ACHN (cell line): ENCODE measurements at places on chromosomes 4 and X.

DNA sequence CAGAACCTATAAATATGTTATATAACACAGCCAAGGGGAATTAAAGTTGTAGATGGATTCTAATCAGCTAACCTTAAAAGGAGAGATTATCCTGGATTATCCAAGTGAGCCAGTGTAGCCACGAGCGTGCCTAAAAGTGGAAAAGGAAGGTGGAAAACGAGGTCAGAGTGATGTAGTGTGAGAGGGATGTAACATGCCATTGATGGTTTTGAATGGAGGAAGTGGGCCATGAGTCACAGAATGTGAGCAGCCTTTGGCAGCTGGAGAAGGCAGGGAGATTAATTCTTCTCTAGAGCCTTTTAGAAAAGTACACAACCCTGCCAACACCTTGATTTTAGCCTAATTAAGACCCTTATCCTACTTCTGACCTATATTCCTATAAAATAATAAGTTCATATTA, 149.1 kb downstream of the SLC39A8 start:
- no peak for DNase-seq

DNA sequence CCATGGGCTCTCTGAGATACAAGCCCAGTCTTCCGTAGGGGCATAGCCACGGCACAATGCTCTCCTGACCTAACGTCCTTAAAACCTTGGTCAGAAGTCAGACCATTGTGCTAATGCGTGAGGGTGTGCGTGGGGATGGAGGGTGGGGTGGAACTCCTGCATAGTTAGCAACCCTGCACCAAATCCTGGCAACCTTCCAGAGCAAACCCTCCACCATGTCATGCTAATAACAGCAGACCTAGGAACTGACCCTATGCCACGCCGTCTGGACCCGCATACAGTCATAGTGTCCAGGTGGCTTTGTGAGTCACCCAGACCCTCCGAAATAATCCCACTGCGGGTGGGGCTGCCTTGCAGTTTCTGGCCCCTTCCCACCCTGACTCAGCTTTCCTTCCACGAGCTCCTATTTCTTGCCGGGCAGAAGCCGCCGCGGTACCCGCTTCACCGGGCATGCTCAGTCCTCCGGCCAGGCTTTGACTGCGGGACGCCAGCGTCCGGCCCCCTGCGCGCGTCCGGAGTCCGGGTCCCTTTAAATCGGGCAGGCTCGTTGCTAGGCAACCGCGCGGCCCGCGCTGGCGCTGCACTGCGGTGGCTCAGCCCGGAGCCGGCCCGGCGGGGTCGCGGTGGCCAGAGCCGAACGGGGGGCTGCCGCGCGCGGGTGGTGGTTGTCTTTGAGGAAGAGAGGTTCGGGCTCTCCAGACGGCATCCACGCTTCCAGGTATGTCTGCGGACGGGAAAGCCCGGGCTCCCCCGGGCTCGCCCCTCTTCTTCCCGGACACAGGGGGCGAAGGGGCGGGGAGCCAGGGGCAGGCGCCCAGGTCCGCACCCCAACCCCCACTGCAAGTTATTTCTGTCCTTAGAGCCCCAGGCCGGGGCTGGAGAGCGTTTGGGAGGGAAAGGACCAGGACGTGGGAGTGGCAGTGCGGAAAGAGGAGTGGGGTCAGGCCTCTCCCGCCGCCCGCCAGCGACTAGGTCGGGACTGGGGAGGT, at the start of gene CCDC160:
Gene CCDC160, plus strand, starts transcription at position 557 of the 989 bp plus-strand sequence. CDS start 7,619 bp downstream, outside the sequence.
- DNase-seq, result peak; percentile 11

DNA sequence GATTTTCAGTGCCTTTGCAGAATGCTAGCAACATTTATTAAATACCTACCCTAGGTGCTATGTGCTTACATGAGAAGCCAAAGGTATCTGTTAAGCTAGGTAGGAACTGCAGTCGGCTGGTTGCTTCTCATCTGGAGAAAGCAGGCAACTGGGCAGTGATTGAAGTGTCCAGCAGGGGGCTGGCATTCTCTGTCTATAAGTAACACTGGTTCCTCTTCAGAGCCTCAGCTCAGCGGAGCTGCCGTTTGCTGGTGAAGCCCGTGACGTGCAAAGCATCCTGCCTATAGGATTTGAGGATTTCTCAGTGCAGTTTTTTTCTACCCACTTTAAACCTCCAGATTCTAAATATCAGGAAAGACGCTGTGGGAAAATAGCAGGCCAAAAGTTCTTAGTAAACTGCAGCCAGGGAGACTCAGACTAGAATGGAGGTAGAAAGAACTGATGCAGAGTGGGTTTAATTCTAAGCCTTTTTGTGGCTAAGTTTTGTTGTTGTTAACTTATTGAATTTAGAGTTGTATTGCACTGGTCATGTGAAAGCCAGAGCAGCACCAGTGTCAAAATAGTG, at the start of gene GRPR:
Gene GRPR, plus strand, starts transcription at position 344 of the 565 bp plus-strand sequence. CDS start 389 bp downstream, outside the sequence.
- DNase-seq, result peak; percentile 79

- DNase-seq, result no peak
These were observed 92.1 kb downstream of the SH3KBP1 start for GRCh38 chrX:19795307-19795706.

GRCh38 chrX:14729058-14729457, 143.8 kb downstream of the FANCB start:
- DNase-seq, result no peak

GRCh38 chrX:129647418-129648410, 7.0 kb downstream of the APLN start:
- DNase-seq, result no peak
